Skeletal muscle cell (primary cell): ENCODE measurements at places on chromosomes 5 and 9.

DNA sequence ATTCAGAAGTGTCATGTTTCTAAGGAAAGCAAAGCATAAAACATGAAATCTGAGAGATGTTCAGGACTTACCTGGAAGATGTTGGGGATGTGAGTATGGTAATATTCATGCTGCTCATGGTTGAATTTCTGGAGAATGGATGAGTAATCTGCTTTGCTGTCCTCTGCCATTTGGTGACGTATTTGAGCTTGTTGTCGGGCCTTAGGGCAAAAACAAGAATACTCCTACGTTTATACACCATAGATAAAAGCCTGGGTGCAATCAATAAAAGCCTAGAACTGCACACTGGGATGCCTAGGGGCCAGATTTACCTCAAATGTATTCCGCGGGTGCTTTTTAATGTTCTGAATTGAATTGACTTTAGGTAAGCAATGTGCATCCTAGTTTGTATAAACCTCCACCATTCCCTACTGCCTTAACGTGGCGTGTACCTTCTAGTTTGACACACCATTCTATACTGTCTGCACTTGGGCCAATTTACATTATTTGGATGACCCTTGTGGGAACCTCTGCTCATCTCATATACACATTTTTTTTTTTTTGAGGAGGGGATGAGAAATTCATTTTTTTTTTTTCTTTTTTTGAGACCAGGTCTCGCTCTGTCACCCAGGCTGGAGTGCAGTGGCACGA is 94.4 kb downstream of the USP20 start:
- no peak for DNase-seq

GRCh38 chr5:180137401-180138213 is 66.0 kb upstream of the RNF130 start:
- DNase-seq, result no peak

DNA sequence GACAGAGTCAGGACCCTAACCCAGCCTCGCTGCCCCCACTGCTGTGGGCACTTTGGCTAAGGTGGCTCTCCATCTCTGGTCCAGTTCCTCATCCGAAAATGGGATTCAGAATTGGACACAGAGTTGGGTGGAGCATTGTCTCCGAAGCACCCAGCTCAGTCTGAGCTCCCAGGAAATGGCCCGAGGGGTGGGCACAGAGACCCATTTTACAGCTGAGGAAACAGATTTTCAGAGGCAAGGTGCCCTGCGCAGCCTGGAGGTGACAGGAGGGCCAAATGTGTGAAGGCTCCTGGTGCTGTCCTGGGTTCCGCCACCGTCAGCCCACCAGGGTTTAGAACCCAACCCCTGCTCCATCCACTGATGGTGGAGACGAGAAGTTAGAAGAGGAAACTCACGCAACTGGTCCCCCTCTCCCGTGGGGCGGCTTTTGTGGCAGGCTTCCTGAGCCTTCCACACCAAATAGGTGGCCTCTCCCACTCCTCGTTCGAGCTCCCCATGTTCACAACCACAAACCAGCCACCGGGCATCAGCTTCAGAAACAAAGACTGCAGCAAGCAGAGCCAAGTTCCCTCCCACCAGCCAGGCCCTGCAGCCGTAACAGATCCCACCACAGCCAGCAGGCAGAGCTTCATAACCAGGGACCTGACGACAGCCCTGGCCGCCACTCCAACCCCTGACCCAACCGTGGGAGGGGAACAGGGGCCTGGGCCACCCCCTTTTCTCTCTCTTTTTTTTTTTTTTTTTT is 90.9 kb upstream of the LMX1B start:
- DNase-seq, result no peak

GRCh38 chr5:32953694-32954093 is 242.6 kb downstream of the NPR3 start:
- DNase-seq, result no peak

GRCh38 chr5:176726746-176727527 is 79.7 kb downstream of the TSPAN17 start:
- DNase-seq, result no peak

- DNase-seq, result no peak
Measured at GRCh38 chr5:90472783-90473395, 1.7 kb downstream of the MBLAC2 start.

GRCh38 chr5:177982072-177982727 is 13.8 kb downstream of the PROP1 start:
- no peak for DNase-seq

- no peak for DNase-seq
Measured at GRCh38 chr9:93139365-93140182, 5.5 kb upstream of the NINJ1 start.

- peak; percentile 7 for DNase-seq
Measured at GRCh38 chr9:27162045-27162444, 53.0 kb downstream of the TEK start.

GRCh38 chr9:130207241-130207992 is 35.2 kb downstream of the NCS1 start:
- no peak for DNase-seq
